ENCODE measurements at places on chromosomes 7 and 10.

- DNase-seq: no peak
Observed at GRCh38 chr10:11234857-11235531, 217.3 kb downstream of the CELF2 start.

- DNase-seq: no peak
Observed at GRCh38 chr10:77348082-77348481, 289.5 kb downstream of the KCNMA1 start.

GRCh38 chr7:24611130-24611529 is 37.9 kb downstream of the PALS2 start:
- no peak for DNase-seq

DNA sequence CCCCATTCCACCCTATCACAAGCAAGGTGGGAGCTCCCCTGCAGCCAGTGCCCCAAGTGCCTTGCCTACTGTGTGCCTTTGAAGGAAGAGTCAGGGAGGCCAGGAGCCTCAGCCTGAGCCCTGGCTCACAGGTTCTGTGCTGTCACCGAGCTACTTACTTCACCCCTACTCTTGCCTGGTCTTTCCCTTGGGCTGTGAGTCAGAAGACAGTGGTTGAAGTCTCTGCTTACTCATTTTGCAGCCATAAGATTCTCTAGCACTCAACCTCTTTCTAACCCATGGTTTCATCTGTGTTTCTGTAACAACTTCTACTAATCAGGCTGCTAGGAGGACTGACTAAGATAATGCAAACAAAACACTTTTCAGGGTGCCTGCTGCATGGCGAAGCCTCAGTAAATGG is 114.5 kb downstream of the PLCE1 start:
- no peak for DNase-seq

DNA sequence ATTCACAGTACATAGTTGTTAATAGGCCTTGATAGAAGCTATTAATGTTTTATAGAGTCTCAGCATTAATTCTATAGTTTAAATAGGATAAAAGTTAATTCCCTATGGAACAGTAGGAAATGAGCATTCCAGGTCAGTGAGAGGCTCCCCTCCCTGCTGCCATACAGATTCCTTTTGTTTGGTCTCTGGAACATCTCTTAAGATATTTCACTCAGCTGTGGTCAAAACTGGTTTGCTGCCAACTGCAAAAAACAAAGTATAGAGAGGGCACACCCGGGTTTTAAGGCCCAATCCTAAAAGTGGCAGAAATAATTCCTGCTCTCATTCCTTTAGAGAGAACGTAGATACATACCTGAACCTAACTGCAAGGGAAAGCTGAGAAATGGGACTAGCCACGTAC is 51.3 kb downstream of the MDFIC start:
- no peak for DNase-seq

- no peak for DNase-seq
Observed at GRCh38 chr7:27173956-27174873, at the start of gene HOXA10. Gene HOXA10, minus strand, starts transcription at chr7:27174320. Its CDS starts 14 bp downstream, at chr7:27174306.

DNA sequence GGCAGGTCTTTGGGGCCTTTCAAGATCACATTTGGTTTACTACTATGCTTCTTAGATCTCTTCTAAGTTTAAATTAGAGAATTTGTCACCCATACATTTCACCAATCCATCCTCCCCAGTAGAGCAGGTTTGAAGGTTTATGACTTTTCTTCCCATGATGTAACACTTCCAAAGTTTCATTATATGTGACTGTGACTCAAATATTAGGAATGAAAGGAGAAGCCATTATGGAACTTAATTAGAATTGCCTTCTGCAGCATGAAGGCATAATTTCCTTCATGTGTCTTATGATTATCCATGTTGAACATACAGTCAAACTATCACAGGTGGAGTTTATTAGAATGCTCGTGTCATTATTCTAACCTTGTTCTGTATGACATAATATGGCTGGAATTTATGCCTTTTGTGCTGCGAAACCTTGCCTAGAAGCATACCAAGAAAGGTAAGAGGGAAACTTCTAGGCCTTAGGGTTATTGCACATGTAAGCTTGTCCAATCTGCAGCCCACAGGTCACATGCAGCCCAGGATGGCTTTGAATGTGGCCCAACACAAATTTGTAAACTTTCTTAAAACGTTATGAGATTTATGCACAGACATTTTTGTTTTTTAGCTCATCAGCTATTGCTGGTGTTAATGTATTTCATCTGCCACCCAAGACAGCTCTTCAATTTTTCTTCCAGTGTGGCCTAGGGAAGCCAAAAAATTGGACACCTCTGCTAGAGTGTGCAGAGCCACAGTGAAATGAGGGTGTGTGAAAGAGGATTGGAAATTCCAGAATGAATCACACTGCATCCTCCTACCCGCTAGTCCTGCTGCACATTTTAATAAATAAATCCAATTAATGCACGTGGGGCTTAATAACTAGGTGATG is 133.6 kb downstream of the TMEM26 start:
- DNase-seq: no peak

DNA sequence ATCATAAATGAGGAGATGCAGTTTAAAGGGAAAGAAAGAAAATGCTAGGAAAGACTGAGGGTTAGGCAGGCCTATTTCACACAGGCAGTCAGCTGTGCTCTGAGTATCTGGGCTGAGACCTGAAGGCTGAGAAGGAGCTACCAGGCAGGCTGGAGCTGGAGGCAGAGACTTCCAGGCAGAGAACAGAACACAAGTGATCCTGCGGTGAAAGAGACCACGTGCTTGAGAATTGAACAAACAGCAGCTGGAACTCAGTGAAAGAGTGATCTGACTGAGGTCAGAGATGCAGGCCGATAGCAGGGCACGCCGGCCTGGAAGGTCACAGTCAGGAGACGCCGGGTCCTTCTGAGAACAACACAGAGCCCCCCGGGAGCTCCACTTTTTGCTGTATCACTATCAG is 147.8 kb downstream of the ADAM12 start:
- no peak for DNase-seq

DNA sequence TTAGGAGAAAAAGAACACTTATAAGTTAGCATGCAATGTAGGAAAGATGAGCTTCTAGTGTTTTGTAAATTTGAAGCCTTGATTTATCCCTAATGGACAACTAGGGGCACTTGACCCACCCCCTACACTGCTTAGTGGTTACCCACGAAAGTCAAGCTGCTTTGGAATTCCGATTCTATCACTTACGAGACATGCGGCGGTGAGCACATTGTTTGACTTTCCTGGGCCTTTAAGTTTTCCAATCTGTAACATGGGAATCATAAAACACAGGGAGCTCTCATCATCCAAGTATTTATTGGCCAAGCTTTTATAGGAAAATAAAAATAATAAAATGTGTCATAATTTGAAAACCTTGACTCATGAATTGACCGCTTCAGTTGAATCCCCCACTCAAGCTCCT is 78.7 kb upstream of the PDK4 start:
- DNase-seq: no peak

GRCh38 chr7:11848251-11848650 is 16.3 kb upstream of the THSD7A start:
- no peak for DNase-seq

DNA sequence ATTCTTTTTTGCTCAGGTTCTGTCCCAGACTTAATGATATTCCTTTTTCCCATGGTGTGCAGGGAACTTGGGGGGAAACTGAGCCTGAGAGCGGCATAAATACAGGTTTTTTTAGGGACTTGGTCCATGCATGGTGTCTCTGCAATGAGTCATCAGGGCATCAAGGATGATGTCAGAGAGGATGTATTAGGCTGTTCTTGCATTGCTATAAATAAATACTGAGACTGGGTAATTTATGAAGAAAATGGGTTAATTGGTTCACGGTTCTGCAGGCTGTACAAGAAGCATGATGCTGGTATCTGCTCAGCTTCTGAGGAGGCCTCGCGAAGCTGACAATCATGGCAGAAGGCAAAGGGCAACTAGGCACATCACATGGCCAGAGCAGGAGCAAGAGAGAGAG is 185.4 kb downstream of the RAB11FIP2 start:
- no peak for DNase-seq

DNA sequence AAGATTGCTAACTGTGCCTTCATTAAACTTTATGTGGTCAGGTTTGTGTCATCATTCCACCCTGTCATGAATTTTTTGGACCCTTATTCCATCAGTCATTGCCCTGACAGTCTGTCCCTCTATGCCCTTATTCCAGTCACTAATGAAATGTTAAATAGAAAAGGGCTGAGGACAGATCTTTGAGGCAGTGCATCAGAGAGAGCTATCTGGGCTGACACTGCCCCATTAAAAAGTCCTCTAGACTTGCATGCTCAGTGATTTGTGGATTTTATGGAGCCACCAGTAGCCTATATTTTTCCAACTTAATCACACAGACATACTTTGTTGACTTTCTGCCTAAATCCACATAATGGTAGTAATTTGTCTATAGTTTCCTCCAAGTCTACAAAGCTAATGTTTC is 264.7 kb upstream of the YAE1 start:
- no peak for DNase-seq

- no peak for DNase-seq
Observed at GRCh38 chr10:43035800-43036199, 41.1 kb upstream of the RET start.

DNA sequence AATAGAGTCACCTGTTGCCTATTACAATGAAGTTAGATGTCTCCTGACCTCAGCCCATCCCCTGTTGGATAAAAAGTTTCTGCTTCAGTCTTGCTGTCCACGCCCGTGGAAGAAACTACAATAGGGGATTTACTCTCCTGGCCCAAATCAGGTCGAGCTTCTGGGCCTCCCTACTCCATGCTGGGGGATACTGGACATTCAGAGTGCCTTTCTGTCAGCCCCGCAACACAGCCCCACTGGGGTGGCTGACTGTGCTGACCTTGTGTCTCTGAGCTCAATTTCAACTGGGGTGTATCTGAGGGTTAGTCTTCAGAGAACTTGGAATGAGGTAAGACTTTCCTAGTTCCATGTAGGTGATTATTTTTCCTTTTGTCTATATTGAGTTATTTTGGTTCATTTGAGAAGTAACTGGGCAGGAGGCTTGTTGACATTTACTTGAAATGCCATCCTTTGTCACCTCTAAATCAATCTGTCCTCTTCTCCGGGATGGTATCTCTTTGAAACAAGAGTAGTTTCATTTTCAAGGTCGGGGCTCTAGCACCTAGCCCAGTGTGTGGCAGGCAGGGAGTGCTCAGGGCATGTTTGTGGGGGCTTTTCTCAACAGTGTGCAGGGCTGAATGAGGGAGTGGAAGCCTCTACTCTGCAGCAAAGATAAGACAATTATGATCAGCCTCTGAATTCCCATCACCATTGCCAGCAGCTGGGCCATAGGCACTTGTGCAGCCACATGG is 17.7 kb upstream of the CXCL12 start:
- no peak for DNase-seq

DNA sequence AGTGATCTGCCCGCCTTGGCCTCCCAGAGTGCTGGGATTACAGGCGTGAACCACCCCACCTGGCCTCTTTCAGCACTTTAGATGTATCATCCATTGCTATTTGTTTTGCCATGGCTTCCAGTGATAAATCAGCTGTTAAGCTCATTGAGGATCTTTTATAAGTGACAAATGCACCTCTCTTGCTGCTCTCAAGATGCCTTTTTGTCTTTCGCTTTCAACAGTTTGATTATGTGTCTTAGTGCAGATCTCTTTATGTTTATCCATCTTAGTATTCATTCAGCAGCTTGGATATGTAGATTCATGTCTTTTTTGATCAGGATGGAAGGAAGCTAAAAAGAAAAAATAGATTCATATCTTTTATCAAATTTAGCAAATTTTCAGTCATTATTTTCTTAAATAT is 105.6 kb downstream of the MAPK8 start:
- DNase-seq: no peak

DNA sequence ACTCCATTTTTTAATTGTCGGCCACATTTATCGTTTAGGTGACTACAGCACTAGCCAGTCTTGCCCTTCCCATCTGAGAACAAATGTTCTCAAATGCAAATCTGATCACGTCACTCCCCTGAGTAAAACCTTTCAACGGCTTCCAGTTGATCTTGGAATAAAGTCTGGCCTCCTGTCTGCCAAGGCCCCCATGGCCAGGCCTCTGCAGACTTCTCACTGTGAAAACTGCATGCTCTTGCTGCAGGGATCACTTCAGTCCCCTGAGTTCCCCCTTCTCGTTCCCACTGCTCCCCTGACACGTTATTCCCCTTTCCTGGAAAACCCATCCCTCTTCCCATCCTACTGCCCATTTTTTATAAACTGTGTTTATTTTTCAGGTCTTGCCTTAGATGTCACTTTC is 124.1 kb upstream of the NEBL start:
- no peak for DNase-seq

GRCh38 chr7:88835147-88835728 is 39.7 kb upstream of the TEX47 start:
- no peak for DNase-seq

DNA sequence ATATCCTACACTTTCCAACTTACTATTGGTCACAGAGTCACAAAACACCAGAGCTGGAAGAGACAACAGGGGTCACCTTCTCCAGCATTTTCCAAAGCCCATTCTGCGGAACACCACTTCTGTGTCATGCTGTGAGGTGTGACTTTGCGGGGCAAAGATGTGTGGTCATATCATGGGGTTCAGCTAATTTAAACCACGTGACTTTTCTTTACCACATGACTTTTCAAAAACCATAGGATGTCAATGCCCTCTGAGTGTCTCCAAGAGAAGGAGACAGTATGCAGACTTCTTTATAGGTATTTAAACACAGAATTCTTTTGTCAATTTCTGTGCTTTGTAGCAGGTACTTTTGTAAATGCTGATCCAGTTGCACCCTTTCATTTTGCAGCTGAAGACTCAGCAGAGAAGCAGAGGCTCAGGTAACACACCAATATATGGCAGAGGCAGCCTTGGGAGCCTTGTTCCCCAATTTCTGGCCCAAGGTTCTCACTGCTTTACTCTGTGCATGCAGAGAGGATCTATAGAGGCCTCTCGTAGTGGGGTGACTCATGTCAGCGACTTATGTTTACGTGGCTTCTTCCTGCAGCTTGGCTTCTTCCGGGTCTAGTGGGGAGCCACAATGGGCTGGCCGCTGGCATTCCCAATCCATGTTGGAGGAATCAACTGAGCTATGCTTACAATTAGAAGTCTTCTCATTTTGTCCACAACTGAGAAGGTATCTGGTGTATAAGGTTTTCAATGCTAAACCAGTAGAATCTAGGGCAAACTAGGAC is 104.0 kb upstream of the RHOBTB1 start:
- no peak for DNase-seq

DNA sequence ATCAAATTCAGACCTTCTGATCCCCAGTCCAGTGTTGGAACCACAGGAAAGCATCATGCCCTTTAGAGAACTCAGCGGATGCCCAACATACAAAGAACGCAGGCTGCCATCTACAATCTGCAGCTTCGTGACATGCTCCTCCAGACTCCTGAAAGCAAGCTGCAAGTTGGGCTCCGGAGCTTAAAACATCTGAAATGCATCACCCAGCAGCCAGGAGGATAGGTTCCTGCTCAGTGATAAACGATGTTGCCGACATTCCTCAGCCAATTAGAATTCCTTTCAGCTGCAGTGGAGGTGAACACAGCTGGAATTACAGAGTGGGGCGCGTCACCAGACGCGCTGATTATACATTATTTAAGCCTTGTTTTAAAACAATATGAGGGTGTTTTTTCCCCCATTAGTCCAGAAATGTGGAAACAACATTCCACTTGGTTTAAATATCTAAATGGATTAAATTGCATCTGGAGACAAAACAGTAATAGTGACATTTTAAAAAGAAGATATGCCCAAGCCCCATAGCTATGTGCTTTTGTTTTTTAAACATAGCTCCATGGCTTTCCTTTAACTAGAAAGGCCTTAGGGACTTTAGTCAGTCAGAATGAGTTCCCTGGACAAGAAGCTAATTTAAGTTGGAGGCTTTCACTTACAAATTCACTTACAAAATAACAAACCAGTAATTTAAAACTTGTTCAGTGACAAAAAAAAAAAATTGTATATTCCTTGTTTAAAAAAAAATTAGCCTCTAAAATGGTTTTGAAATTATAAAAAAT is 6.3 kb downstream of the SMURF1 start:
- no peak for DNase-seq

All from CD4-positive, CD25-positive, alpha-beta regulatory T cell (primary cell).